ENCODE measurements at places on chromosomes 6 and 20. TPM values are rescaled to one million over a fixed set of nuclear protein-coding genes. Genes with fewer than 3 reads are reported as not detected.

DNA sequence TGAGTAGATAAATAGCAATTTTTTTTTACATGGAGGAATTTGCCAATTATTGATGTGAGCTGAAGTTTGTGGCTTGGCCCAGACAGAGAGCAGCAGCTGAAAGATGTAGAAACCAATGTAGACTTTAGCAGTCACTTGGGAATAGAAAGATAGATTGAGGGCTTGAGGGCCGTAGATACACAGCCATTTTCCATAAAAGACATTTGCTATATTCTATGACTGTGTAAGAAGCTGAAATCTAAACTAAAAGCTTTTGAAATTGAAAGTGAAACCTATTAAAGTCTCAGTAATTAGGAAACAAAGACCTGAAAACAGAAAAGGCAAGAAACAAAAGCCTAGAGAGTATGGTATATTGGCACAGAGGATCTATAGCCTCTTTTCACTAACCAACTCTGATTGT, 332.7 kb downstream of the CENPW start:
- DNase-seq: no peak

Gene HLA-DQA1
- 2.0 TPM for total RNA-seq

- DNase-seq: no peak
Measured at GRCh38 chr6:67933278-67933677, 701.8 kb upstream of the ADGRB3 start.

DNA sequence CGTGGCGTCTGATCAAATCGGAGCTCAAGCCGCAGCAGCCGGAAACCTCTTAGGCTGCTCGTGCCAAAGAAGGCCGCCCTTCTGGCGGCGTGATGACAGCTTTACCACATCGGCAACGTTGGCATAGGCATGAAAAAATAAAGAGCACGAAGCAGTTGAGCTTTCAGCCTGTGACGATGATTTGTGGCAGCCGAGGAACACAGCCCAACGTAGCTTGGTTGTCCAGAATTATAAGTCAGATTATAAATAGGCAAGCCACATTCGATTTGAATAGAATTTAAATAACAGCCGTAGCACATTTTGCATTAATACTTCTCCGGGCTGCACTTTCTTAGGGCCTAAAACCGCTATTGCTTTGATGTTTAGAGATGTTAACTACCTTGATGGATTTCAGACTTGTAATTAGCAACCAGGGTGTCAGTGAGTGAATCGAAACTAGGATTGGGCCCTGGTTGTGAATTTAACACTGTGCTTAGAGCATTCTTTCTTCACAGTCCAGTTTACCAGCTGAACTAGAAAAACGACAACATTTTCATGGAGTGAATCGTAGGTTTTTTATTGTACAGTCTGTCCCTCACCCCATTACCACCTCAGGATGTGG, 864 bp upstream of the BCLAF1 start:
- peak; percentile 26 for DNase-seq

Gene TMEM74B
- not detected for total RNA-seq

DNA sequence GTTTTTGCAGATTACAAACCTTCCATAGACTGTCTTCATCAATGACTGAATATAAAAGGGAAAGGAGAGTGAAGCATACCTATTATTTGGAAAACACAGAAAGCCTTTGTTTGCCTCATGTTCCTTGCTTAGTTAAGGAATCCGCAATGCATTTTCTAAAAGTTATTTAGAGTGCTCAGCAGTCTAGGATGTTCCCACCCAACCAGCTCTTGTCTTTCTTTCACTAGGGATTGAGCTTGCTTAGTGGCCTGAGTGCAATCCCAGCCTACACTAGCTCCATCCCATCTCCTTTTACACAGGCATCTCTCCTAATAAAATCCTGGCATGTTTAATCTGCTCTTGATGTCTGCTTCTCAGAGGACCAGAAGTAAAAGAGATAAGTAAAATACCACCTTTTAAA, 850.5 kb upstream of the GJE1 start:
- DNase-seq: no peak

- no peak for DNase-seq
Measured at GRCh38 chr6:43086022-43086658, 10.0 kb downstream of the PTK7 start.

Gene FNDC1
- 0.11 TPM for total RNA-seq

GRCh38 chr6:29227235-29227634, 56.5 kb downstream of the OR2J2 start:
- no peak for DNase-seq

Gene ZSCAN23
- not detected for total RNA-seq

DNA sequence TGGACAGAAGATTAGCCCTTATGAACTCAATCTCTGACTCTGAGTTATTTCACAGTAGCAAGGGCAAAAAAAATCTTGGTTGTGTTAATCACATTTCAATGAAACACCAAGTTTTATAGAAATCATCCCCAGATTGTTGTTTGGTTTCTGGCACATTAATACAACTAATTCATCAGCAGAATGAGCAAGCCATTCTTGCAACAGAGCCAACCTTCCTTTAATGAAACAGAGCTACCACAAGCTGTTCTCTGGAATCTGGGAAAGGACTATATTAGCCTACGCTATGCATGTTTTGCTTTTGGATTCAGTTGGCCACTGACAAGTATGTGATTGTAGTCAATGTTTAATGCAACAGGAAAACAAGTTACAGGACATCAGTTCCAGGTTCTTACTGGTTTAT, 13.8 kb upstream of the POPDC3 start:
- no peak for DNase-seq

Data from ascending aorta (tissue), 2 donors.